ENCODE measurements at places on chromosomes 16 and 17. TPM values are rescaled to one million over a fixed set of nuclear protein-coding genes. Genes with fewer than 3 reads are reported as not detected.

The CMTM2 gene
- not detected for total RNA-seq

The TBX6 gene
- 0.20 TPM for total RNA-seq

The CA5A gene
- total RNA-seq = not detected

The FOXL1 gene
- total RNA-seq = 1.3 TPM

The RNF40 gene
- 91.5 TPM for total RNA-seq

The SMIM36 gene
- total RNA-seq = not detected

The PRAC2 gene
- not detected for total RNA-seq

The CLEC3A gene
- not detected for total RNA-seq
